ENCODE measurements at places on chromosomes 2 and 18.

DNA sequence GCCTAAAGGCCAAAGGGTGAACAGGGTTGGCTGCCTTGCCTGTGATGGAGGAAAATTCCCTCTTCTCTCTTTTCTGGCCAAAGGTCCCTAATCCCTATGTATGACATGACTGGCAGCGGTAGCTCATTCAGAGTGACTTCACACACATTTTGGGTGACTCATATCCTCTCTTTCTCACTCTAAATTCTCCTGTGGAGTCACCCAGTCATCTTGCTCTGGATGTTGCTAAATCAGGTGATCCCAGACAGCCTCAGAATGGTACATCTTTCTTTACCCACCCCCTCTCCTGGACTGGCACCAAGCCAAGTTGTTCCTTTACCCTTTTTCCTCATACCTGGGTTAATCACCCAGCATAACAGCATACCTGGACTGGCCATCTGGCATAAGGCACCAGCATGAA is 77.2 kb downstream of the NEURL3 start:
- peak; percentile 35 for DNase-seq

DNA sequence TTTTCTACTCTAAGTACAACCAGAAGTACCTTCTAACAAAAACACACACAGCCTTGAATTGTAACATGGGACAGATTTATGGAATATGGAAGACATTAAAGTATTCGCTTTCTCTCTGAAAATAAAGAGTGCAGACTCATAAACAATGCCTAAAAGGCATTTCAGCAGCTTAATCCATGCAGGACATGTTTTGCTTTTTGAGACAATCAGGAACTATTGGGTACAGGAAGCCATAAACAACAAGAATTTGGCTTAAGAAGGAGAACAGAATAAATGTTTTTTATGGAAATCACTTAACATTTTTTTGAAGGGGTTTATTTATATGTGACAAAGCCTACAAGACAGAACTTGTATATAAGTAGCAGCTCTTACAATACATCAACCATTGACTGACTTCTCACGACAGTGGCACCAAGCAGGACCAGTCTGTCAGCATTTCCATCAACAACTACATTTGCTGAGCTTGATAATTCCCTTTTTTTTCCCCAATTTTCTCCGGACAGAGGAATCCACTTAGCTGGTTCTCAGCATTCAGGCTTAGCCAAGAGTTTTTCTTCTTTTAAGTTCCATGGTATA is 140.1 kb downstream of the EXOC6B start:
- no peak for DNase-seq

DNA sequence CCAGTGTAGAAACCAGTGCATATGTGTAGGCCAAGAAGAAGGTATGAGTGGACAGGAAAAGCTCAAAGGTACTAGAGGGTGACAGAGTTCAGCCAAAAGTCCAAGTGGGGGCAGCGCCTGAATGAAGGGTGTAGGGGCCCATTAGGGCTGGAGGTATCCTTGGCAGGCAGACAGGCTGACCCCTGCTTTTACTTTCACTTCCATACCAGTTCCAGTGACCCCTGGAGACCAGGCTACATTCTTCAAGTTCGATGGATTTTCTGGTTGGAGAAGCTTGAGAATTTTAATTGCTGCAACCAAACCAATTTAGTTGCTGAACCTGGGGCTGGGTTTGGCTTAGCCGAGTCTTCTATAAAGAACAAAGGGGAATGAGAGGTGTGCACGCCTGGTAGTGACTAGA is 42.3 kb upstream of the MRPL33 start:
- no peak for DNase-seq

- DNase-seq, result no peak
Observed at GRCh38 chr2:78262713-78263375, 740.7 kb upstream of the LRRTM4 start.

GRCh38 chr18:6728809-6729246 is 688 bp upstream of the ARHGAP28 start:
- no peak for DNase-seq

- no peak for DNase-seq
Observed at GRCh38 chr2:60333264-60333663, 220.2 kb downstream of the BCL11A start.

GRCh38 chr2:203811491-203812221 is 55.9 kb upstream of the CTLA4 start:
- peak; percentile 67 for DNase-seq

GRCh38 chr2:238130111-238130695 is 8.3 kb upstream of the KLHL30 start:
- no peak for DNase-seq

All from fibroblast of skin of left biceps (primary cell).